ENCODE measurements at places on chromosomes 11 and 22.

GRCh38 chr22:39514373-39514973 lies 5.9 kb upstream of the ATF4 start:
- no peak for DNase-seq

- no peak for DNase-seq
Observed at GRCh38 chr11:65919573-65920371, 546 bp downstream of the DRAP1 start.

- no peak for DNase-seq
Observed at GRCh38 chr11:94546162-94546470, 2.4 kb downstream of the FUT4 start.

DNA sequence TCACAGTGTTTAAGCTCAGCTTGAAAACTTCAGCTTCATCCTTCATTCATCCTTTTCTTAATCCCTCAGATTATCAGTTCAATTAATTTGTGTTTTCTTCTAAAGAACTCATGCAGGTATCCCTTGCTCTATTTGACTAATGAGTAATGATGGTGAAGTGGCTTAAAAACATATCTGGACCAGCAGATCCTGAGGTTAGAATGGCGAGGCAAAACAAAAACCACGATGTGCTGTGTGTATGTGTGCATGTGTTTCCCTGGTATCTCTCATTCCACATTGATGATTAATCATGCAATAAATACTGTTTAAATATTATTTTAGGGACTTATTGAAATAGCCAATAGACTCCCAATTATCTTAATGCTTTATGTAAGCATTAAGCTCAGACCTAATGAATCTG lies 437.0 kb downstream of the DYNC2H1 start:
- DNase-seq: peak; percentile 63

GRCh38 chr11:77819921-77820564 lies 479 bp downstream of the RSF1 start:
- peak; percentile 45 for DNase-seq

DNA sequence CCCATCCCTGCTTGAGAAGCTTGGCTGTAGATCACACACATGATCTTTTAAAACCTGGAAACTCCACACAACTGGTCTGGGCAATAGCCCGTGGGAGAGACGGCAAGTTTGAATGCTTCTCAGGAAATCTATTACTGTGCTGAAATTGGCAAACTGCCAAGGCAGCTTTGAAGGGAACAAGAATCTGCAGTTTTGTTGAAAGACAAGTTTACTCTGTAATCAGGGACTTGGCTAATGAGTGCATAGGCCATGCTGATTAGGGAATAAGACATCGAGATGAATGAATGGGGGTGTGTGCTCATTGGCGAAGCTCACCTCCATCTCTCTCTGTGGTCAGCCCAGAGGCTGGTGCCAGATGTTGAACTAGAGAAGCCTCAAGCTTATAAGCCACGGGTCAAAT lies 218.8 kb downstream of the HIPK3 start:
- peak; percentile 69 for DNase-seq

DNA sequence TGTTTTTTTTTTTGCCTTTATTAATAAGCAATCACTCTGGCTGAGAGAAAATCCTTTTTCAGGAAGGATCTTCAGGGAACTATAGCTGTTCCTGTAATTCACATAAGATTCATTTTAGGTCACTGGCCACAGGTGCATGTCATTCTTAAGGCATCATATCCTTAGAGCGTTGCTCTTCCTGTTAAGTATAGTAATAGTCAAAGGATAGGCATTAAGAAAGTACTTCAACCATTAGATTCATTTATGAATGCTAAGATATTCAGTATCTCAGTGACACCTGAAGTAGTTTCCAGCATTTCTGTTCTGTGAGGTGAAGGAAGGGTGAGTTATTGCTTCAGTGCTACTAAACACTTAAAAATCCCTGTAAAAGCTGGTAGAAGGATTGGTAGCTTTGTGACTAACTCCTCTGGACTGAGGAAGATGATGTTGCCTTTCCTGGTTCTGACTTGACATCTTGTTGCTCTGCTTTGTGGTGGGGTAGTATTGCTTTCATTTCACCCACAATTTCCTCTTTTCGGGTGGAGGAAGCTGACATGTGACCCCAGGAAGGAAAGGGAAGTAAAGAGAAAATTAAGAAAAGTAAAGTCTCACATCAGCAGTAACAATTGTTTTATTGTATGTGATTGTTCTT lies 34.7 kb downstream of the RNF169 start:
- peak; percentile 70 for DNase-seq

- DNase-seq: no peak
Observed at GRCh38 chr11:295351-296170, 3.8 kb downstream of the IFITM5 start.

- DNase-seq: peak; percentile 17
Observed at GRCh38 chr11:63680834-63681320, 423 bp upstream of the RTN3 start.

GRCh38 chr11:32963721-32964120 lies 52.0 kb upstream of the DEPDC7 start:
- DNase-seq: no peak

DNA sequence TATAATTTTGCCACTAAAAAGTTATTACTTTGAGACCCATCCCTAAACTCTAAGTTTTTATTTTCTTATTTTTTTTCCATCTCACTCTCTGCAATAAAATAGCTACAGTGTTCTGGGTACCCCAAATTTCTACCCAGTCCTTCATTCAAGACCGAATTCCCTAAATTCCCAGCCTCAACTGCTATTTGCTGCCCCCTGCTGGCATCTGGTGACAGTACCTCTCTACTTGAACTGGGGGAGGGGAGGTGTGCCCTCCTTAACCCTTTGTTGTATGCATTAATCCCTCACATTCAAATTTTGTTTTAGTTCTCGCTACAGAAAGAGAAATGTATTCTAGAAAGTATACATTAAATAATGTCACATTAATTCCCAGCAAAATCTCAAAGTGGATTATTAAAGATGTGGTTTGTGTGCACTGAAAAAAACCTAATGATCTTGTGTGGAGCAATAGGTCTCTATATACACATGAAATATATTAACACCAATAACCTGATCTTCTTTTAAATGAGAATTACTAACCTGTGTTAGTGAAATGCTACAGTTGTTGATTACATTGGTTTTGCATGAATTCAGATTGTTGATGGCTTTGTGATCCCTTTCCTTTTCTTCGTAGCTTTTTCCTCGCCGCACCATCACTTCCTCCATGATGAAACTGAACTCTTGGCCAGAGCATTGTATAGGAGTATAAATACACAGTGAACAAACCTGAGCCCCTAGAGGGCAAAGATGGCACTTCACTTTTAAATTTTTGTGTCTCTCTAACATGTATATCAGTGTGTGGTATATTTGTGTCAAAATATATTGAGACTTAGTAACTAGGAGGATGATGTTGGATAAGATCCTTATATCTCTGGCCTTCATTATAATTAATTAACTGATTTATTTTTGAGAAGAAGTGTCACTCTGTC lies 590.0 kb downstream of the METTL15 start:
- DNase-seq: peak; percentile 59

DNA sequence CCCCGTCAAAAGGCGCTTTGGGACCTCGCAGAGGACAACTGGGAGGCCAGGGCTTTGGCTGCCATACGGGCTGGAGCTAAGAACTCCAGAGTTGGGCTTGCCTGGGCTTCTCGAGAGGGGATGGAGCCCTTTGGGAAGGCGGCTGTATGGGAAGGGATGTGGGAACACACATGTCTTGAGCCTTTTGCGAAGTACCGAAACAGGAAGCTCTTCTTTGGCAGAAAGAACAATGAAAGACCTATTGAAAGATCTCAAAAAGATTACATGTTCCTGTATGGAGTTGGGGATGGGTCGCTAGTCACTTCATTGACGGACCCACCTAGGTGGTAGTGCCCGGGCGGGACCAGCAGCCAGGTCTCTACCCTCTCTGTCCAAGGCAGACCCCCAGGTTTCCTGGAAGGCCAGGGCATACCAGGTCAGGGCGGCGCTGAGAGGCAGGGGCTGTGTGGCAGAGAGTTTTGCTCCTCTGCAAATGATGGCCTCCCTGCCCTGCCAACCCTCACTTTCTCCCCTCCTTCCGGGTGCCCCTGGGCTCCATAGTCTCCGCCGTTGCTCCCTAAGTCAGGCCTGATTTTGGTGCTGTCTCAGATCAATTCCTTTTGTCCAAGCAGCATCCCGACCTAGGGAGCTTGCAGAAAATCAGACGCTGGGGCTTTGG lies 1.0 kb downstream of the ST14 start:
- DNase-seq: no peak

GRCh38 chr11:102111787-102112508 lies 1.7 kb downstream of the YAP1 start:
- peak; percentile 93 for DNase-seq

Measured in fibroblast of skin of right biceps (primary cell).